ENCODE measurements at places on chromosomes 13 and 19.

DNA sequence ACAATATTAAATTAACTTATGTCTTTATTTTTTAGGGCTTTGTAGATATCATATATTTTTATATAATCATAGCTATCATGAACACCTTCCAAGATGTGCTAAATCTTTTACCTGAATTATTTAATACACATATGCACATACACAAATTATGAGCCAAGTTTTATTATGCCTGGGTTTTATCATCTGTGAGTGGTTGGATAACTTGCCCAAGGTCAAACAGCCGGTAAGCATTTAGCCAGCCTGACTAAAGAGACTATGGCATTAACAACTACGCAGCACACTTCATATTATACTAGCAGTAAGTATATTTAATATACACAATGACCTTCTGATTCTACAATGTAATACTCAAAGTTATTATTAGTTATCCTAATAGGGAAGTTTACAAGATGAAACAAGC lies 132.7 kb downstream of the FREM2 start:
- DNase-seq = no peak

- no peak for DNase-seq
Observed at GRCh38 chr19:23804676-23805075, 46.0 kb upstream of the ZNF681 start.

DNA sequence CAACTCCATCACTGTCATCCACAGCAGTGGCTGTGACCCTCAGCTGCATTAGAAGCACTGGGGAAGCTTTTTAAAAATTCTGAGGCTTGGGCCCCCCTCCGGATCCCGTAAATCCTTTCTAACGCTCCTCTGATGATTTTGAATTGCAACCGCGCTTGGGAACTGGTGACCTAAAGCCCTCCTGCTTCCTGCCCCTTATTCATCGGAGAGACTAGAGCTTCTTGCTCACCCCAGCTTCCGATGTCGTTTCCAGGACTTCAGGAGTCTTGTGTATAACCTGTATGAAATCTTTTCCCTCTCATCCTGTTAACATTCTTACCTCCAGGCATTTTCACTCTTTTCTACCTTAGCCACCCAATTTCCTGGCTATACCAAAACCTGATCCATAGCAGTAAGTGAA lies 14.8 kb downstream of the ZAR1L start:
- no peak for DNase-seq

- DNase-seq = no peak
Observed at GRCh38 chr13:35514801-35515502, 38.5 kb upstream of the MAB21L1 start.

DNA sequence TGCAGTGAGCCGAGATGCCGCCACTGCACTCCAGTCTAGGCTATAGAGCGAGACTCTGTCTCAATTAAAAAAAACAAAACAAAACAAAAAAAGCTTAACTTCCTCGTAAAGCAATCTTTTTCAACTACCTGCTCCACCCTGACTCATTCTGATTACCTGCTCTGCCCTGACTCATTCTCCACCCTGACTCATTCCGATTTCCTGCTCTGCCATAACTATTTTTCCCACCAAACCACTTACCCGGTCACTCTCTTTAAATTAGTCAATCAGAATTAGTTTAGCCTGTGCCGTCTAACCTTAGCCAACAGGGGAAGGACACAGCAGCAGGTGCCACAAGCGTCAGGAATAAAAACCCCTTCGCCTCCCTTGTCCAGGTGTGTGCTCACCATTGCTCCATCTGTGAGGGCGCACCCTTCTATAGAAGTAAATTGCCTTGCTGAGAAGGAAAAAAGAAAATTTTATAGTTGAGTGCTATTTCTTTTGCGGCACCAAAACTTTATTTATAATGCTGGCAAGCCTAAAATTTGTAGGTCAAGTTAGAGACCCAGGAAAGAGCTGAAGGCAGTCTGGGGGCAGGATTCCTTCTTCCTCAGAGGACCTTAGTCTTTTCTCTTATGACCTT lies 1.7 kb upstream of the IFT88 start:
- no peak for DNase-seq

DNA sequence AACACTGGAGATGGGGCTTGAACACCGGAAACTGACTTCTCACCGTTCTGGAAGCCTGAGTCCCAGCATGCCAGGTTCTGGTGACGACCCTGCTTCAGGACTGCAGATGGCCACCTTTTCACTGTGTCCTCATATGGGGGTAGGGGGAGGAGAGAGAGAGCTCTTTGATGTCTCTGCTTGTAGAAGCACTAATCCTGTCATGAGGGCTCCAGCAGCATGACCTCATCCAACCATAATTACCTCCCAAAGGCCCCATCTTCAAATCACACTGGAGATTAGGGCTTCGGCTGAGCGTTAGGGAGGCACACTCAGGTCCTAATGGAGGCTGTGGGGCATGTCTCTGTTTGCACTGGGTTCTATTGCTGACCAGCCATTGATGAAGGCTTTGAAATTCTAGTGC lies 255.3 kb downstream of the TEX29 start:
- DNase-seq = no peak

DNA sequence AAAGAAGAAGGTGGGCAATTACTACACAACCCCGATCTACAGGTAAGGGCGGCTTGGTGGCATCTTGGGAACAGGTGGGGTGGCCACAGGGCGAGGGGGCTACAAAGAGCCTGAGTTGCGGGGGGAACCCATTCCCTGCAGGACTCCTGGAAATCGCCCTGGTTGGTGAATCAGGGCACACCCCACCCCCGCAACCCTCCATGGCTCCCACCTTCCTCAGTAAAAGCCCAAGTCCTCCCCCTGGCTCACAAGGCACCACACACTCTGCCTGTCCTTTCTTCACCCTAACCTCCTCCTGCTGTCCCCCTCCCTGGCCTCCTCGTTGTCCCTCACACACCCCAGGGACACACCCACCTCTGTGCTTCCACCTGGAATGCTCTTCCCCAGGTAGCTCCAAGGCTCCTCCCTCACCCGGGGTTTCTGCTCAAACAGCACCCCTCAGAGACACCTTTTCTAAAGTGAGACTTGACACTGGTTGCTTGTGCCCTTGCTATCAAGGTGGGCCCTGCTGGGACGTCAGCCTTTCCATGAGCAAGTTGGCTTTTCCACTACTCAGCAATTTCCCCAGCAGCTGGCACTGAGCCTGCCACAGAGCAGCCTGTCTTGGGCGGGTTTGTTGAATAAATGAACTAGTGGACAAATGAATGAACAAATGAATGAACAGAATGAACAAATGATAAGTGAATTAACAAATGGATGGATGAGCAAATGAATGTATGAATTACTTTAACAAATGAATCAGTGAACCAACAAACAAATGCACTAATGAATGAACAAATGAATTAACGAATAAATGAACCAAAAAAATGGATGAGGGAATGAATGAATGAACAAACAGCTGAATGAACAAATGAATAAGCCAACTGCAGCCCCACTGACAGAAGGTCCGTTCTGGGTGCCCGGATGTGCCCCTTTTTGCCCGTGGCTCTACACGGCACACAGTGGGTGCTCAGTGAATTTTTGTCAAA lies 6.2 kb upstream of the MRI1 start:
- DNase-seq = no peak

DNA sequence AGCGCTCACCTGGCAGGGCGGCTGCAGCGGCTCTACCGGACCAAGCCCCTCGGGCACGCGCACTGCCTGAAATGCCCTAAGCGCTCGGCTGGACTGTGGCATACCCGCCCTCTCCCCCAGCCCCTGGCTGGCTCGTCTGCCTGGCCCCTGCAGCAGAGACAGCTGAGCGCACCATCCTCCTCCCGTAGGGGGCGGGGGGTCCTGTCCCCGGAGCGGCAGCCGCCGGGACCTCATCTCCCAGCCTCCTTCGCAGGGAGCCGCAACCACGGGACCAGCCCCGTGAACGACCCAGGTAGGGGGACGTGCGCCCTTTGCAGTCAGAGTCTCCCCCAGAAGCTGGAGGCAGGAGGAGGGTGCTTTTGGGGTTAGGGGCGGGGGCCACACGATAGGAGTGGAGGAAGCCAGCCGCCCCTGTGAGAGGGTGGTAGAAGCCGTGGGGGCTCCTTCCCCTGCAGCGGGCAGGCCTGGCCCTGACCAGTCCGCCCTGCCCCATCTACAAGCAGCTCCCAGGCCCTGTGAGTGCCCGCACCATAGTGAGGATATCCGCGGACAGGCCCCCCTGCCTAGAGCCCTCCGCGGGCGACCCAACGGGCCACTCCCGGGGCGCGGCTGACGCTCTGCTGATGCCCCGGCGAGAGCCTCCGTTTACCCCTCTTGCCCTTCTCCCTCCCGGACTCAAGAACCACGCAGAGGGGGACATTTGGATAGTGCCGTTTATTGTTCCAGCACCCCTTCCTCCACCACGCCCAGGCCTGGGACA lies 34.2 kb downstream of the ZNF787 start:
- no peak for DNase-seq

GRCh38 chr13:39875111-39875987 lies 219.9 kb downstream of the COG6 start:
- DNase-seq = no peak

DNA sequence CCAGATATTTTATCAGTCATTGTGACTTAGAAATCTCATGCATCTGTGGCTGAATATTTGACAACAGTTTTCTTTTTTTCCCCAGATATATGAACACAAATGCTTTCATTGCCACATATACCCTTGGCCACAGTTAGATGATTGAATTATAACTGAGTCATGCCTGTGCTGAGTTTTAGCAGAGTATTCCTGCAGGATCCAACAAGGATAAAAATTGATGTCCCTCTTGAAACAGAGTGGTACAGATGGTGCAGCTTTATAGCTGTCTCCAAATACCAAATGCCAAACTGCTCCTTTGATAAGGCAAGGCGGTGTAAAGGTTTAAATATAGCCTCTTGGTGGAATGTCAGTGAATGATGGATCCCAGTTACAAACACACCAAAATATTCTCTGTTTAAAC lies 428.5 kb downstream of the GPC6 start:
- no peak for DNase-seq

DNA sequence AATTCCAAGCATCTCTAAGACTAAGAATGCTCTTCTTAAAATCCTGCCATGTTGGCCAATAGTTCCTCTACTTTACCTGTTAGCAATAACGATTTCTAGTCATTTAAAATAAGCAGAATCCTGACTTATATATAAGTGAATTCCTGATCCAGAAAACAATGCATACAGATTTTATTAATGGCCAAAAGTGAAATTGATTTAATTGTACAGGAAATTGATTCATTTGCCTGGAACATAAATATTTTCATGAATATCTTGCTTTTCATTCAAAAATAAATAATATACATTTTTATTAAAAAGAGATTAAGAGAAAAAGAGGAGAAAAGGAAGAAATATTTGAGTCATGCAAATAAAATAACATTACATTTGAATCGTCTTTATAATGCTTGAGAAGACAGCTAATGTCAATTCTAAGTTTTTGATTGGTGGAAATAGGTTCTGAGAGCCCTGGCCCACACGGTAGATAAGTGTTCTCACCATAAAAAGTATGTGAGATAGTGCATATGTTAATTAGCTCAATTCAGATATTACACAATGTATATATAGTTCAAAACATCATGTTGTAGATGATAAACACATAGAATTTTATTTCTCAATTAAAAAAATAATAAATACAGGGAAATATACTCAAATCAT lies 323.2 kb upstream of the MIR17HG start:
- no peak for DNase-seq

DNA sequence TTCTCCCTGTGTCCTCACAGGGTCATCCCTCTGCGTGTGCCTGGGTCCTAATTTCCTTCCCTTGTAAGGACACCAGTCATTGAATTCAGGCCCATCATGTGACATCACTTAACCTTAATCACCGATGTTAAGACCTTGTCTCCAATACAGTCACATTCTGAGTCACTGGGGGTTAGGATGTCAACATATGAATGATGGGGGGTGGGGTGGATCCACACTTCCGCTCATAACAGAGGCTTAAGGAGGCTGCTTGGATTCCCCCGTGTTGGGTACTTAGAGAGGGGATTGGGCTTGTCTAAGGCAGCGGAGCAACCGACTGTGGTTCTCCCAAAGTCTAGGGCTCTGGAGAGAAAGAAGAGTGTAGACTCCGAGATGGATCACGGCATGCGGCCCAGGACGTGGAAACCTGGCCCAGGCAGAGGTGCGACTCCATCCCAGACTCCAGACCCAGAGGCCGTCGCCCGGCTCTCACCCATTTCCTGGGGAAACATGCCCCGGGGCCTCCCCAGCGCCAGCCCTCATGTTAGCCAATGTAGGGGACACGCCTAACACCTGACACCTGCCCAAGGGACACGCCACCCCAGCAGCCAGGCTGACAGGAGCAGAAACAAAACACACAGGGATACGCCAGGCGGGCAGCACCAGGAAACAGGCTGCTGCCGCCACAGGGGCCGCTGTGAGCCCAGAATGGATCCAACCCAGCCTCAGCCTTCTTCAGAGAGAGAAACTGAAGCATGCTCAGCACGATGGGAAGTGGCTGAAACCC lies 17.1 kb upstream of the IGLON5 start:
- no peak for DNase-seq

DNA sequence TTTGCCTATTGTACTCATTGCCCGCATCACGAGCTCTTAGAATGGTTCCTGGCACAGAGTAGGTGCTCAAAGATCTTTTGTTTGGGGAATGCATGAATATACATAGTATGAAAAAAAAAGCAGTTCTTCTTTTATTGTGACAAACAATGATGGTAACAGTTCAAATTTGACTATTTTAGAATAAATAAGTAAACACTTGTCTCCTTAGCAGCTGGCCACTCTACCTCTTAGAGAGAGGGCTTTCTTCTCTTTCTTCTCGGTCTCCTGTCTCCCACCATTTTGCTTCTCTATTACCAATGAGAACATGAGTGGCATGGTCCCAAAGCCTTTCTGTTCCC lies 639 bp upstream of the SLAIN1 start:
- no peak for DNase-seq

- no peak for DNase-seq
Observed at GRCh38 chr13:102172406-102172805, 229.4 kb downstream of the FGF14 start.

DNA sequence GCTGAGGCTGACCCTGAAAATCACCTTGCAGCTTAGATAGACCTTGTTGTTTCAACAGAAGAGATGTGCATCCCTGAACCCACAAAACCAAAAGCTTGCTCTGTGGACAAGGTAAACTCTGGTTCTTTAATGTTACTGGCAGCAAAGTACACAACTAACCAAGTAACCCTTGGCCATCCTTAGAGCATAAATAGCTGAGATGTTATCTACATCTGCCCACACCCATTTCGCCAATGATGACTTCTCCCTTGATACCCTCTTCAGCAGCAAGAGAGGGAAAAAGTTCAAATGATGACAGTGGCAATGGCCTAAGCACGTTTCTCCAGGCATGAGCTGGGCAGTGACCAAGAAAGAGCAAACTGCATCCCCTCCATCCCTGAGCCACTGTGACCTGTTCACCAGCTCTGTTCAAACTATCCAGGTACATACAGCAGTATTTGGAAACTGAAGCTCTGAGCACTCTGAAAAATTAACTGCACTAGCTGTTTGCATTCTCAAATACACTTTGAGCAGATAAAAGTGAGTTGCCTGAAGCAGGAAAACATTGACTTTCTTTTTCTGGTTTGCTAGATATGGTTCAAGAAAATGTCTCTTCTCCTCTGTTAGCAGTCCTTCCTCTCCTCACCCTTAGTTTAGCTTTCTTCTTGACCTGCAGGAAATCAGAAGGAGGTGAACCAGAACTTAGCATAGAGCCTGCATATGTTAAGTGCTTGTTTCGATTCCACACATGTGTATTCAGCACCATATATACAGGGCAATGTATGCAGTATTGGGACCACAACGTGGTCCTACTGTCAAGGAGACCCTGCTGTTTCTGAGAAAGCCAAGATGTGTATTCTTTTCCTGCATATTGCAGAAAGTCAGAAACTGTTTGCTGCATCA lies 231.7 kb downstream of the FOXO1 start:
- no peak for DNase-seq
